ENCODE measurements at places on chromosomes 3 and 15. TPM values are rescaled to one million over a fixed set of nuclear protein-coding genes. Genes with fewer than 3 reads are reported as not detected.

The HAPLN3 gene
- total RNA-seq = 8.2 TPM

The UTS2B gene
- 0.75 TPM for total RNA-seq

The ELP6 gene
- 31.5 TPM for total RNA-seq

The TLR9 gene
- 0.25 TPM for total RNA-seq

The LYSMD2 gene
- 4.9 TPM for total RNA-seq

The CYP11A1 gene
- total RNA-seq = 0.43 TPM

Measured in astrocyte (in vitro differentiated cells and primary cell).